Cerebellar cortex (tissue), 1 donor: ENCODE measurements at places on chromosomes 12 and 14.

DNA sequence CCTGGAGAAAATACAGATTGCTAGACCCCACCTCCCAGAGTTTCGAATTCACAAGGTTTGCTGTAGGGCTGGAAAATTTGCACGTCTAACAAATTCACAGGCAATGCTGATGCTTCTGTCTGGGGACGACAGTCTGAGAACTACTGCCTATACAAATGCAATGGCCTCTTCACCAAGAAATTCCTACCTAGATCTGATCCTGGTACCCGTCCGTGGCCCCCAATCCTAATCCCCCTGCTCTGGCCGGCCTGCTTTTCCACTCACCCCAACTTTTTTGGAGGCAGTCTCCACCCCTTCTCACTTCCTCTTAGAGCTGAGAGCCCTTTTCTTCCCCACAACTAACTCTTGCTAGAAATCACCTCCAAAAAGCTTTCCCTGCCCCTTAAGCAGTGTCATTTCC is 3.1 kb upstream of the SSH1 start:
- no peak for DNase-seq

DNA sequence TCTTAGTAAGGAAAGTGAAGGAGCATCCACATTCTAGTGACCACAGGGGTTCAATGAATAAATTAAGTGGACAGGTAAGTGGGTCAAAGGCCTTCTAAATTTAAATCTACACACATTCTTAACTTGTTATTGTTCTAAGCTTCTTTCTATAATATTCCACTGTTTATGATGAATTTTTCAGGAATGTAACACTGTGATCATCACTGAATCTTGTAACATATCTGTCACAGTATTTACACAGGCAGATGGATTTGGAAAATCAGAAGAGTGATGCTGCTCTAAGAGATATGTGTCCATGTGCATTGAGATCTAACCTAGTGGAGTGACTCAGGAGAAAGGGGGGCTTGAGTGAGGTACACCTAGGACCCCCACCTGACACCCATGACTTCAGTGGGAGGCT is 115.4 kb upstream of the OVCH1 start:
- DNase-seq = no peak

DNA sequence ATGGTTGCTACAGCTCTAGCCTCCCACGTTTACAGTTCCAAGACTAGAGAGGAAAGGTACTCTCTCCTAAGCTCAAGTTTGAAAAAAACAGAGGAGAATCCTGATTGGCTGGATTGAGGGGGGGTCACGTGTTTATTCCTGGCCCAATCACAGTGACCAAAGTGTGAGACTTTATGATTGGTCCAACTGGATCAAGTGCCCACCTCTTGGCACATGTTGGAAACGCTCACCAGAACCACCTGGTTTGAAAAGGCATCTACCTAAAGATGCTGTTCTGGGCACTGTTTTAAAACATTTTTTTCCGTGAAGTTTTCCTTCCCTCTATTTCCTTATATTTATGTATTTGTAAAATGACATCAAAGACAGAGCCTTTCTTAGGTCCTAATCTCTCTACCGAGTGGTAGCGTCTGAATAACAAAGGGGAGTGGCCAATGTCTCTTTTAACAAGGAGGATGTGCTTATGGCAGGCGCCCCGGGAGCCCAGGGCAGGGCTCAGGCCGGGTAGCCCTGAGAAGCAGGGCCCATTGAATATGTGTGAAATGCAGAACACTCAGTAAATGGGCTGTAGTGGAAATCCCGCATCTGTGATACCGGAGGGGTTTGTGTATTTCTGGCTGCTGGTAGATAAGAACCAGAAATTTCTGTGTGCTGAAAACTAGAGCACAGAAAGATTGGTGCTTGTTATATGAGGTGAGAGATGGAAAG is 146.2 kb downstream of the ATP23 start:
- DNase-seq = no peak

- no peak for DNase-seq
These were observed 164.3 kb downstream of the GXYLT1 start for GRCh38 chr12:41980390-41980789.

- DNase-seq = peak; percentile 38
These were observed 1.2 kb upstream of the SH2B3 start for GRCh38 chr12:111404362-111405148.

DNA sequence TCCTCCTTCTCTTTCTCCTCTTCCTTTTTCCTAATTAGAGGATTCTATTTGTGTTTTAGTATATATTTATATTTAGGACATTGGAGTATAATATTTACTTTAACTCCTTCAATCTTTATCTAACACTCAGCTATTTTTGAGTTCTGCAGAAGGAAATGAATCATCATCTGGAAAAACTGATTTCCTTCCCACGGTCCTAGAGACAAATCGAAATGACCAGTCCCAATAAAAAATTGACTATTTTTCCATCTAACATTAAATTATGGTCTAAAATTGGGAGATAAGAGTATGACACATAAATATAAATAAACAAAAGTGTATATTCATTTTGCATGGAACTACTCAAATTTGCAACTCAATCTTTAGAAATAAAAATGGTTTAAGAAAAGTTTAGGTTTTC is 167.4 kb downstream of the TMTC3 start:
- DNase-seq = no peak

GRCh38 chr12:83808591-83808990 is 1104.0 kb downstream of the SLC6A15 start:
- no peak for DNase-seq

DNA sequence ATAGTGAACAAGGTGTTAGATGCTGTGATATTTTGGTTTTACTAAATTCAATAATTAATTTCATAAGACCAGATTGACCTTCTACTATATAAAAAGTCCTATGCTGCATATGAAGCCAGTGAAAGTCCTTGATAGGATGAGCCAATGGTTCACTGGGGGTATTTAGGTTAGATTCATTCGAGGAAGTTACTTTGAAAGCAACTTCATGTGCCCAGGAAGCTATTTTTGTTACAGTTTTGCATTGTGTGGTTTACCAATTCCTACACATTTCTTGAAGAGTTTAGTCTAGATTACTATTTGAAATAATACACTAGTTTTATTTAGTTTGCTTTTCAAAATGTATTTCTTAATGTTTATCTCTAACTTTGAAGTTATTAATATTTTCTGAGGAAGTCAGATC is 58.5 kb upstream of the RMST start:
- no peak for DNase-seq

- no peak for DNase-seq
These were observed 58.3 kb downstream of the GUCY2C start for GRCh38 chr12:14638066-14638465.

DNA sequence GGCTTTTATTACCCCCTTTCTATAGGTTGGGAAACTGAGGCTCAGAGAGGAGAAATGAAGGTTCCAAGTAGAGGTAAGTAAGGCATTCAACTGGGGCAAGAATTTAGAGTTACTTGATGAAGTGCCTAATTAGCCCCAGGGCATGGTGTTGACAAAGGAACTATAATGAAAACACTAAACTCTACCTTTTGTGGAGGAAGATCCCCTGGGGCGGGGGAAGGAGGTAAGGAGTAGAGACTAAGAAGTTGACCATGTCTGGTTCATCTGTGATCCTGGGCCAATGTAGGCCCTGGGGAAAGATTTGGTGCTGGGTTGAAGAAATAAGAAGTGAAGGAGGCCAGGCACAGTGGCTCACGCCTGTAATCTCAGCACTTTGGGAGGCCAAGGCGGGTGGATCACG is 16.2 kb upstream of the COX6A1 start:
- no peak for DNase-seq

DNA sequence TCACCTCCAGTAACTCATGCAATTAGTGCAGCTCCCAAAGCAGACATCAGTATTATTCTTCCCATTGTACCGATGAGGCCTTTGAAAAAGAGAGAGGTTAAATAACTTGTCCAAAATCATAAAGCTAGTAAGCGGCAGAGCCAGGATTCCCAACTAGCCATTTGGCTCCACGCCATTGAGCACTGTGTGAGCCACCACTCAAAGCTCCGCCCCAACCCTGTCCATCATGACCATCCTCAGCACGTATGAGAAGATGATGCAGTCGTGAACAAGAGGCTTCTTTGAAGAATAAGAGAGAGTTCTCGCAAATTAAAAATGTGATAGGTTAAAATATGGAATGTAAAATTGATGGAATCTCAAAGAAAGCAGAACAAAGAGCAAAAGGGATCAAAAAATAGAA is 14.6 kb downstream of the CLMN start:
- no peak for DNase-seq

GRCh38 chr14:34920339-34920738 is 45.2 kb upstream of the BAZ1A start:
- no peak for DNase-seq

- DNase-seq = peak; percentile 88
These were observed 253.7 kb downstream of the MSRB3 start for GRCh38 chr12:65532162-65532561.

- no peak for DNase-seq
These were observed 1.6 kb upstream of the TAPBPL start for GRCh38 chr12:6450091-6450868.

- DNase-seq = peak; percentile 73
These were observed 177.0 kb upstream of the PRMT8 start for GRCh38 chr12:3313675-3314663.

DNA sequence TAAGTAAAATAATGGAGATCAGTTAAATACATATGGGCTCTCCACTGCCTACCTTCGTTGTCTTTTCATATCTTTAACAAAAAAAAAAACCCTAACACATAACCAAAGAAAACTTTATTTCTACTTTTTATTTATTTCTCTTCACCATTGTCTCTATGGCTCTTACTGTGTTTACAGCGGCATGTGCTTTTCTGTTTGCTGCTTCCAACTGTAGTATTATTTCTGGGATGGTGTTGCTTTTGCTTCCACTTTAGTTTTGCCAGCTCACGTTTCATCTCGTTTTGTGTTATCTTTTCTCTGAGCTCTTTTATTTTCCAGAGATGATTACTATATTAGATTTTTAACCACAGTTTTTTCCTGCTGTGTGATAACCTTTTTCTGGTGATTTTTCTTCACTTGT is 46.1 kb downstream of the KTN1 start:
- DNase-seq = no peak

GRCh38 chr12:133236556-133236955 is 879 bp upstream of the ANHX start:
- DNase-seq = no peak

GRCh38 chr12:58465418-58465817 is 454.9 kb downstream of the LRIG3 start:
- DNase-seq = no peak

DNA sequence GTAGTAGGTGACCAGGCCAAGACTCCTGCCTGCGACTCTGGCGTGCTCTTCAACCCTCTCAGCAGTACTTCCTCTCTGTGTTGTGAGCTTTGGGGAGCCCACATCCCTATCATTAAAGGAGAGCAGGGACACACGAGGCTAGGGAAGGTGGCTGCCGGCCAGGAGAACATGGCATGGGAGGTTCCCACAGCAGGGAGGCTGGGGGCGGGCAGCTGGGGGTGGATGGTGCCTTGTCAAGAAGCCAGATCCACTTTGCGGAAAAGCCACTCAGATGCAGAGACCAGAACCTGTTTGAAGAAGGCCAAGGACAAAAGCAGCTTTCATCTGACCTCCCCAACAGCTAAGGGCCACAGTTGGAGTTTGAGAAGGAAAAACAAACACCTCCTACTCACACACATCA is 198.6 kb downstream of the BCL11B start:
- no peak for DNase-seq

DNA sequence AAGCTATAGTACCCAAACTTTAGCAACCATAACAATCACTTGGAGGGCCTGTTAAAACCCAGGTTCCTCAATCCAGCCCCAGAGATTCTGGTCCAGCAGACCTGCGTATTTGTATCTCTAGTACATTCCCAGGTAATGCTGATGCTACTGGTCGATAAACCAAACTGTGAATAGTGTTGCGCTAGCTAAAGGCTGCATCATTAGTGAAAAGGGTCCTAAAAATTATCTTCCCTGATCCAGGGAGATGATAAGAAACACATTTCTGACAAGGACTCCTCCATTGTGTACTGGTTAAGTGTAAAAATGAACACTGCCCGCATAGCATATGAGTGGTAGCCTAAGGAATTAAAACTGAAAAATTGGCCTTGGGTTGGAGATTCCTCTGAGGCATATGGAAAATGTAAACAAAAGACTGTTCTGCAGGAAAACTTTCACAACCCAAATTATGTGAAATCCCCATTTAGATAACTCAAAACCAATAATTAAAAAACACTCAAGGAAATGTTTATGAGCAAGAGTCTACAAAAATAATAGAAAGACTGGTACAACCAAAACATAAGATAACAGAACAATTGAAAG is 322.7 kb downstream of the CEP128 start:
- DNase-seq = no peak

GRCh38 chr12:92085736-92086040 is 60.0 kb downstream of the BTG1 start:
- no peak for DNase-seq

DNA sequence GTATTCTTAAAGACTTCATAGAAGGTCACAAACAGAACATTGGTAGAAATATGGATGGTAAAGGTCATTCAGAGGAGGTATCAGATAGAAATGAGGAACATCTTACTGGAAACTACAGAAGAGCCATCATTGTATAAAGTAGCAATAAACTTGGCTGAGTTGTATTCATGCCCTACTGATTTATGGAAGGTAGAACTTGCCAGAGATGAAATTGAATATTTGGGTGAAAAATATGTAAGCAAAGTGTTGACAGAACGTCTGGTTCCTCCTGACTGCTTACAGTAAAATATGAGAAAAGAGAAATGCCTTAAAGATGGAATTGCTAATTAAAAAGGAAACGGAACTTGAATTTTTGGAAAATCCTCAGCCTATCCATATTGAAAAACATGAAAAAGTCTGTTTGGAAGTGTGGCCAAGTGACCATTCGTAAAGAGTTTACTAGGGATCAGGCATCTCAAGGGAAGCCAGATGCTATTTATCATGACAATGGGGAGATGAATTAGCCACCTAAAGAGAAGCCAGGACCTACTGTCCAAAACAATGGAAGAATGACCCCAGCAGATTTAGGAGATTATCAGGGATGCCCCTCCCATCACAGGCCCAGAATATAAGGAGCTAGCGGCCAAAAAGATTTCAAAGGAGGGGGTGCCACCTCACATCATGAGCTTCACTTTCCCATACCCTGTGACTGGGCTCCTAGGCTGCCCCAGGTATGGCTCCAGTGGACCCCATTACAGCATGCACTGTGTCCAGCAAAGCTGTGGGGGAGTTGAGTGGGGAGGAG is 189.3 kb downstream of the ITPR2 start:
- no peak for DNase-seq

GRCh38 chr12:67981287-67982162 is 7.7 kb upstream of the IFNG-AS1 start:
- no peak for DNase-seq

- DNase-seq = no peak
These were observed 1.5 kb downstream of the CRIP1 start for GRCh38 chr14:105487986-105488777.

- DNase-seq = no peak
These were observed 37.9 kb upstream of the GPRC5A start for GRCh38 chr12:12853435-12853834.

GRCh38 chr12:3629057-3629830 is 123.7 kb downstream of the CRACR2A start:
- no peak for DNase-seq
